Right renal pelvis (tissue), 4 donors: ENCODE measurements at places on chromosomes 7 and 10.

GRCh38 chr10:13665516-13666262, 78.9 kb downstream of the PRPF18 start:
- DNase-seq = no peak

GRCh38 chr7:18082169-18082568, 54.5 kb upstream of the PRPS1L1 start:
- no peak for DNase-seq

DNA sequence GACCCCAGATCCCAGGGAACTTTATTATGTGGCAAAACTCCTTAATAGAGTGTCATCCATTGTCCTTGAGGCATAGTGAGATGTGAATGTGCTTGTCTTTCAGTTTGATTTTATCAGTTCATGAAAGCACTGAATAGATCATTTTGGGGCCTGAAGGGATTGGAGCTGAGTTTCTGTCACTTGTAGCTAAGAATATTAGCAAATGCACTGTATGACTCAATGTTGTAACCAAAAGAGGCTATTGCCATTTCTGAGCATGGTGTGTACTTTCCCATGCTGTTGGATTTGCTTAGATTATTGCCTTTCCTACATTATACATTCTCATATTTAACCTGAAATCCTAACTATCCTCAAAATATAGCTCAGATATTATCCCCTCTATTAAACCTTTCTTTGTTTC, 130.4 kb downstream of the PRKG1 start:
- DNase-seq = no peak

GRCh38 chr7:85924062-85924461, 719.6 kb upstream of the GRM3 start:
- DNase-seq = no peak

GRCh38 chr7:105429746-105430612, 41.3 kb upstream of the SRPK2 start:
- DNase-seq = peak; percentile 49

DNA sequence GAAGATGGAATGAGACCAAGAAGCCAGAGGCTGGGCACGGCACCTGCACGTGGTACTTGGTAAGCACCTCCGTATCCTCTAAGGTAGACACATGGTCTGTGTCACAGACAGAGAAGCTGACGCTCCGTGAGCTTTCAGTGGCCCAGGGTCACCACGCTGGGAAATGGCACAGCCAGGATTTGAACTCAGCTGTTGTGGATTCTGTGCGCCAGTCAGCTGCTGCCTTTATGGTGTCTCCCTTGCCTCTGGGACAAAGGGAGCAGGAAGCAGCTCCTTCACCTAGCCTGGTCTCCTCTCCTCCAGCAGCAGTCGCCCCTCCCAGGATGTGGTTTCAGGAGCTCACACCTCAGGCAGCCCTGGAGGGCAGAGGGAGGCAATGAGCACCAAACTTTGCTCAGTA, 110.8 kb downstream of the ARHGAP22 start:
- no peak for DNase-seq

DNA sequence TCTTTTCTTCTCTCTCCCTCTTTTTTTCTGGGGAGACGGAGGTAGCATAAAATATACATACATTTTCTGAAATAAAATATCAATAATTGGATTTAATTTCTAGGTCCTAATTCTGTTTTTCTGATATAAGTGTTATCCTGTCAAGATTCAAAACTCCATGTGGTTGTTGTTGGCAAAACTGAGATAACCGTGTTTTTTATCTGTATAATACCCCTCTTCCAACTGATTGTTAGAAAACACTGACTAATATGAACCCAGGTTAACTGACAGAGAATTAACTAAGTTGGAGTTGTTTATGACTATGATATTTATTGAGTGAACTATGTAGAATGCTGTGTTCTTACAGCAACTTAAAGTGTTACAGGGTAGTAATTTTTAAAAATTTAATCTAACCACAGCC, 236.5 kb upstream of the KAT6B start:
- no peak for DNase-seq

DNA sequence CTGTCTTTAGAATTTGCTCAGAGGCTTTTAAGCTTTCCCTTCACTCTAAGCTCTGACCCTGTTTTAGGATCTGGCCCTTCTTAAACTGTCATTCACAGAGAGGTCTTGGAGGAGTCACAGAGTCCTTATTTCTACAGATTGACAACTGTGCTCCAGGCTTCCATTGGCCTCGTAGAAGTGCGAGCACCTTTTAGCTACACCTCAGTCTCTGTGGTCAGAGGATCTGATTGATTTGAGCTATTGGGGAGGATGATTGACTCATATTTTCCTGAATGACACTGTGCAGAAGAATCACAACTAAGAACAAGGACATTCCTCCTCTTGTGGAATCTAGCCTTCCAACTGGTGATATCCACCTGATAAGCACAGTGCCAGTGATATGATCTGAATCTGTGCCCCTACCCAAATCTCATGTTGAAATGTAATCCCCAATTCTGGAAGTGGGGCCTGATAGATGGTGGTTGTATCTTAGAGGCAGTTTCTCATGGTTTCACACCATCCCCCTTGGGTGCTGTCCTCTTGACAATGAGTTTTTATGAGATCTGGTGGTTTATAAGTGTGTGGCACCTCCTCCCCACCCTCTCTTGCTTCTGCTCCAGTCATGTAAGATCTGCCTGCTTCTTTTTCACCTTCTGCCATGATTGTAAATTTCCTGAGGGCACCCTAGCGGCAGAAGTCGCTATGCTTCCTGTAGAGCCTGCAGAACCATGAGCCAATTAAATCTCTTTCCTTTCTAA, 3.2 kb downstream of the CYP3A7 start:
- no peak for DNase-seq

DNA sequence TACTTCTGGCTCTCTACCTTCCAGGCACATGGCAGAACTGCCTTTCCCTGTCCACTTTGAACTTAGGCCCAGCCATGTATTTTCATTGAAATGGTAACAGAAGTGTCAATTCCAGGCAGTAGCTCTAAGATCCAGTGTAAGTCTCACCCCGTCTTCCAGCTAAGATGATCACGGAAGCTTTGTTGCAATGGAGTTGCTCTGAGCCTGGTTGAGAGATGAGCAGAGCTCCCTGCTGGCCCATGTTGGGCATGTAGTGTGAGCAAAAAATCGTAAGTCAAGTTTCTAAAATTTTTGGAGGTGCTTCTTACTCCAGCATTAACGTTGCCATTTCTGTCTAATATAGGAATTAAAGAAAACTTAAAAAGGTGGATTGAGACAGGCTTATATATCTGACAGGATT, 274.4 kb downstream of the IPMK start:
- DNase-seq = no peak

DNA sequence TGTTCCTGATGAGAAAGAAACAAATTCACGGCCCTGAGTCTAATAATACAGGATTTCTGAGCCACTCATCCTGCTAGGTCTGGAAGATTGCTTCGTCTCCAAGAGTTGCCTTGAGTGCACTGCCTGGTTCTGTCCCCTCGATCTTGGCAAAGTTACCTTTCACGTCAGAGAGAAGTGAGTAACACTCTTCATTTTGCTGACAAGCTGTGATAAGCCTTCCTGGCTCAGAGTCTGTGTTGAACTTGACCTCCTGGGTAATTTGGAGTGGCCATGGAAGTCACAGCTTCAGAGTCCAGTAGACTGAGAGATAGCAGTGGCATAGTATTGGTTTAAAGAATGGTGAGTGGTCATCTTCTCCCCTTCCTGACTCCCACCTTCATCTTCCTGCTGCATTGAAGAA, 64.7 kb upstream of the LRGUK start:
- no peak for DNase-seq

GRCh38 chr7:135938563-135938962, 38.6 kb downstream of the MTPN start:
- DNase-seq = no peak

DNA sequence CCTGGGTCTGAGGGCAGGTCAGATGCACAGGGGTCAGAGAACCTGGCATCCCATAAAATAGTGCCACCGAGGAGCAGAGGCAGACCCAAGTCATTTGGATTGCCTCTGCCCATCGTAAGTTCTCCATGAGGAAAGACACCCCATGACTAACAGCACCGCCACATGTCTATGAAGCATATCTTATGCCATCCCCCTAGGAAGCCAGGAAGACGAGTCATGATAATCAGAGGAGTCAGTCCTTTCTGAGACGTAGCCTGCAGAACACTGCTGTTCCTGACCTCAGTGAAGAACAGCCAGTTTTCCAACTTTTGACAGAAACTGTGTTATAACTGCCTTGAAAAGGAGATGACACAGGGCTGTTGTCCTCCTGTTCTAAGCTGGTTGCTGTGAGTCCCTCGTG, 51.2 kb downstream of the INSYN2A start:
- DNase-seq = no peak

- no peak for DNase-seq
These were observed 193.8 kb upstream of the DPP6 start for GRCh38 chr7:153858355-153858754.

DNA sequence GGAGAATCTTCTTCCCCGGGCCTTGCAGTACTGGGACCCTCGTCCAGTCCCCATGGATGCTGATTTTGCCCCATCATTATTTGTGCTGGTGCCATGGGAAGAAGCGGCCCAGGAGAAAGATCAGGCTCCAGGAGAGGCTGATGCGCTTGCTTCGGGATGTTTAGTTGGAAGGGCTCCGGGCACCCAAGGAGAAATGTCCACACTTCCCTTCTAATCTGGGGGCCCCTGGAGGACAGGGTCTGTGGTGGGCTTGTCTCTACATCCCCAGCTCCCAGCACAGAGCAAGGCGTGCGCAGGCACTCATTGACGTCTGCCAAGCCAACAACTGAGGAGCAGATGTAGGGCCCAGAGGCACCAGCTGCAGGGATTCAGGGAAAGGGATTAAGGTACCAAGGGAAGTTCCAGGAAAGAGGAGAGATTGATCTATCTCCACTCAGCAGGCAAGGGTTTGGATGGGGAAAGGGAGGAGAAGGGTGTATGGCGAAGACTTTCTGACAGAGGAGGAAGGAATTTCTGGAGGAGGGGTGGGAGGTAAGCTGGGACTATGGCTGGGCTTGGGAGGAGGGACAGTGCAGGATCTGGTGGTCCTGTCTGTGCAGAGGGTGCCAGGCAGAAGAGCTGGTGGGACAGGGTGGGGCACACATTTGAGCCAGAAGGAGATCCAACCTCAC, 38.7 kb upstream of the LEP start:
- no peak for DNase-seq

GRCh38 chr7:76262683-76263402, 39.6 kb upstream of the HSPB1 start:
- DNase-seq = no peak

GRCh38 chr10:105243381-105243780, 602.3 kb downstream of the SORCS3 start:
- no peak for DNase-seq

GRCh38 chr10:124699471-124700292, 44.5 kb downstream of the FAM53B start:
- DNase-seq = no peak

DNA sequence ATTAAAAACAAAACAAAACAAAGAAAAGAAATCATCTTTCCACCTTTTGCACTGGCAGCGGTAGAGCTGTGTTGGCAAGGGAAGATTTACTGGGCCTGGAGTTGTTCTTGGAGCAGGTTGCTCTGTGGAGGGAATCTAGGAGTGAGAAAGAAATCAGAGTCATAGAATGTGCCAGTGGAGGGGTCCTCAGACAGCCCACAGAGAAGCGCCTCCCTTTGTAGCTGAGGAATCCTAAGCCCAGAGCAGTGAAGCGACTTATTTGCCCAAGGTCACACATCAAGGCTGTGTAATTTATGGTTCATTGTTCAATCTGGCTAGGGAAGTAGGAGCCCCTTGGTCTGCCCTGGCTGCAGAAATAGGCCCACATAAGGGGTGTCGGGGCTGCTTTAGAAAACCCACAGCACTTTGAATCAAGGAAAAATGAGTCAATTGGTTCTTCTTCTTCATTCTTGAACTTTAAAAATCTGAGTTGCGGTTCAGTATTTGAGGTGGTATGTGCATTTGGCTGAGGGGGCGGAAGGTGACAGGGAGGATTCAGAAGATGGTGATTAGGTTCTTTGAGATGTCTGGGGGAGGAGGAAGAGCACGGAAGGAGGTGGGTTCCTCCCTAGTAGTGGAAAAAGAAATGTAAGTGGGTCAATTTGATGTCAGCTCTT, 253.7 kb downstream of the PTEN start:
- no peak for DNase-seq

GRCh38 chr7:55056577-55057480, 38.0 kb downstream of the EGFR start:
- DNase-seq = no peak

GRCh38 chr10:131920151-131920550, 19.3 kb downstream of the PPP2R2D start:
- DNase-seq = no peak
